Esophagus squamous epithelium (tissue), 5 donors: ENCODE measurements at places on chromosomes 1 and 21.

- H3K4me1 ChIP-seq, result no peaks in the 10 kb centered on the region
- no peaks in the 10 kb centered on the region for H3K36me3 ChIP-seq
- H3K27ac ChIP-seq, result no peak overlapping the region
- DNase-seq, result no peak
- H3K4me3 ChIP-seq, result no peak overlapping the region
Measured at GRCh38 chr1:147574401-147574800, 33.1 kb downstream of the BCL9 start.

GRCh38 chr21:26495283-26495849 lies 77.7 kb downstream of the CYYR1 start:
- H3K4me3 ChIP-seq, result no peak overlapping the region
- no peak for DNase-seq
- H3K27ac ChIP-seq, result no peak overlapping the region
- H3K36me3 ChIP-seq, result no peaks in the 10 kb centered on the region
- no peaks in the 10 kb centered on the region for H3K4me1 ChIP-seq
- H3K27me3 ChIP-seq, result no peaks in the 10 kb centered on the region

DNA sequence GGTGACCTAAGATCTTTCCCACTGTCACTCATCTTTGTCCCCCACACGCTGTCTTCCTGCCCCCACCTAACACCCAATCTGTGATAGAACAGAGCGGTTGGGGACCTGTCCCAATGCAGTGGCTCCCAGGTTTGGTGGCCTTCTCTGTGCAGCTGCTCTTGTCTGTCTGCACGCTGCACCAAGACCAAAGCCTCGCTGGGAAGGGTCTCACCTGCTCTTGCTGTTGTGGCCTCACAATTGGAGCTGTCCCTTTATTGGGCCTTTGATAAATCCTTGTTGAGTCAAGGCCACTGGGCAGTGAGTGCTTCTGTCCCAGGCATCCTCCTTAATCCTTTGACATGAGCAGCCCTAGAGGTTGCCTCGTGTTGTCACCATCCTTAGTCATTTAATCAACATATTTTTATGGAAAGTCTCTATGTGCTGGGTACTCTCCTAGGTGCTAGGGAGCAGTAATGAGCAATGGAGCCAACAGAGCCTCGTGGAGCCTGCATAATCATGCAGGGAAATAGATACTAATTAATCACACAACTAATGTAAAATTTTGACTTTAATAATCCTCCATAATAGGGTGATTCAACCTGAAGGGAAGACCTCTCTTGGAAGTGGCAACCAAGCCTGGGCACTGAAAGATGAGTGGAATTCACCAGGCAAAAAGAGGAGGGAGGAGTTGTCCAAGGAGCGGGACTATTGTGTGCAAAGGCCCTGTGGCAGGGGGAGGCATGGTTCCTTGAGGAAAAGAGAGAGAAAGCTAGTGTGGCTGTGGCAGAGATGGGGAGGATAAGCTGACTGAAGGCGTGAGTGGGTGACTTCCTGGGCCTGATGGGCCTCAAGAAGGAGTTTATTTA lies 57.6 kb downstream of the MAN1C1 start:
- H3K36me3 ChIP-seq, result no peaks in the 10 kb centered on the region
- no peaks in the 10 kb centered on the region for H3K4me1 ChIP-seq
- DNase-seq, result no peak
- no peak overlapping the region for H3K4me3 ChIP-seq

- DNase-seq, result no peak
- H3K27ac ChIP-seq, result no peak overlapping the region
- no peaks in the 10 kb centered on the region for H3K36me3 ChIP-seq
- H3K4me3 ChIP-seq, result no peak overlapping the region
Measured at GRCh38 chr1:180258290-180258689, 28.2 kb downstream of the LHX4 start.
